Hindlimb muscle (tissue), 1 donor: ENCODE measurements at places on chromosomes 13 and 19. TPM values are rescaled to one million over a fixed set of nuclear protein-coding genes. Genes with fewer than 3 reads are reported as not detected.

RDH13 gene
- 14.5 TPM for polyA plus RNA-seq

SMARCA4 gene
- polyA plus RNA-seq: 107 TPM

CEACAM7 gene
- not detected for polyA plus RNA-seq

GALP gene
- not detected for polyA plus RNA-seq

IZUMO2 gene
- not detected for polyA plus RNA-seq

JSRP1 gene
- 111 TPM for polyA plus RNA-seq

PCDH8 gene
- polyA plus RNA-seq: 1.1 TPM

PRR22 gene
- 2.3 TPM for polyA plus RNA-seq

GRCh38 chr13:84648069-84648640 is 765.9 kb upstream of the SLITRK1 start:
- DNase-seq: no peak

DNA sequence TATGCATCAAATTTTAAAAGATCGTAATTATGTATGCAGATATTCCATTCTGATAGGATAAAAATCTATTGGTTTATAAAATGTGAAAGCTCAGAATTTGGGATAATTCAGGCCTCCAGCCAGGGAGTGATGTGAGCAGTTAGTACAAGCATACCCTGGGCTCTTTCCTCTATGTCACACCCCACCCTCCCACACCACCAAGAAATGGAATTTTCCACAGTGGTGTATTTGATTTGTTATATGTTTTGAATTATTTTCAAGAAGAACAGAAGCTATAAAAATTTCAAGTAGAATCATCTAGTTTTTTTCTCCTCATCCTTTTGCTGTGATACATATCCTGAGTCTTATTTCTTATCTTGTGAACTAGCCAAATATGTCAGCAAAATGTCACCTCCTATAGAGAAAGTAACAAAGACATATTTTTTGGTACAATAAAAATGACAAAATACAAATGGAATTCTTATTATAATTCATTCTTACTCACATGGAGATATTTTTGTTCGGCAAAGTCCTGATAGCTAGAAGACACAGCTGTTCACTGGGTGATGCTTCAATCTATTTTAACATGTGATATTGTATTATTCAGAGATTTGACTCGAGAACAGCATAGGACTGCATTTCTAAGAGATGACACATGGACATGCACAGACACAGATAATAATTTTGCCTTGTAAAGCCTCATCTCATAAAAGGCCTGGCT is 61.2 kb upstream of the FRY start:
- DNase-seq: no peak

- no peak for DNase-seq
Observed at GRCh38 chr13:75418997-75419396, 63.0 kb downstream of the TBC1D4 start.

DNA sequence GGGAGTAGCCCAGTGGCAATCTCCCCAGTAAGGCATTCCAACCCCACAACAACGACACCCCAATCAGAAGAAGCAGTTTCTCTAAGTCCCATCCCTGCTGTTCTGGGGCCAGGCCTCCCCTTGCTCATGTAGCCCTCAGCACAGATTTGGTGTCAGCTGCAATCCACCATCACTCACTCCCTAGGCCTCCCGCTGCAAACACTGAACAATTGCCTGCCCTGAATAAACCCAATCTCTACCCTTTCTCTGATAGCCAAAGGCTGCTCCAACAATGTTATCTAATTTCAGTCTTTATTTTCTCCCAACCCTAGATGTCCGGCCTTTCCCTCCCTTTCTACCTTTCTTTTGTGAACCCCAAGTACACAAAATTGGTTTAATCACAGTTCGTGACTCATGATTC is 5.6 kb upstream of the SOX21 start:
- no peak for DNase-seq

GRCh38 chr13:72536714-72537394 is 190.6 kb downstream of the MZT1 start:
- DNase-seq: peak; percentile 11

DNA sequence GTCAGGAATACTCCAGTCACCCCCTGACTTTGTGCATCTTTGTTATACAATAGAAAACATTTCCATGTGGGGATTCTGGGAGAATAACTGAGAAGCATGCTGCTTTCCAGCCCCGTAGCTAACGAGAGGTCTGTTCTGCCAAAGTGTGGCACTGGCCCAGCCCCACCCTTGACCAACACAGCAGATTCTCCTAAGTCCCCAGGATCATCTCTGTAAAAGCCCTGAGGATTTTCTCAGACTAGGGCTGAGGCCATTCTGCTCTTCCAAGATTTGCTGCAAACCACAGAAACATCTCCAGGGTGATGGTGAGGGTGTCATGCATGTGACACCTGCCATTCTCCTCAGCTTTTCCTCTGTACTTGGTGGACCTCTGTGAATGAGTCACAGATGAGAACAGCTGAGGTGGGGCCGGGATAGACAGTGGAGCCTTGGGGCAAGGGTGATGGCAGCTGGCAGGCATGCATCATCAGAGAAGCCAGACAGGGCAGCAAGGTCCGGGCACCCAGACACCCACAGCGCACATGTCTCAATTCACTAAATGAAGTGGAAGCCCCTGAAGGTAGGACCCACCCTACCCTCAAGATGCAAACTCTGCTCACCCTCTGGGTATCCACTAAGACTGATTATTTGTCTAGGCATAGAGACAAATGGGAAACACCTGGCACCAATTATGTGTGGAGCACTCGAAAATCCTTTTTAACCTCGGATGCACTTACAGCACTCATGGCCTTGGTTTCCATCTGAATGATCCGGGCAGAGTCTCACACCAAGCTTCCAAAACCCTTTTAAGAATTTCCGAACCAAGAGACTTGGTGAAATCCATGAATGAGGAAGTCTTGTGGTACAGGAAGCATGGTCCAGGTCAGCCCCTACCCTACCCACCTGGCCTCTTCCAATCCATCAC is 20.1 kb upstream of the DOCK9 start:
- no peak for DNase-seq

- DNase-seq: peak; percentile 19
Observed at GRCh38 chr13:99124794-99125316, 75.8 kb upstream of the UBAC2 start.

DNA sequence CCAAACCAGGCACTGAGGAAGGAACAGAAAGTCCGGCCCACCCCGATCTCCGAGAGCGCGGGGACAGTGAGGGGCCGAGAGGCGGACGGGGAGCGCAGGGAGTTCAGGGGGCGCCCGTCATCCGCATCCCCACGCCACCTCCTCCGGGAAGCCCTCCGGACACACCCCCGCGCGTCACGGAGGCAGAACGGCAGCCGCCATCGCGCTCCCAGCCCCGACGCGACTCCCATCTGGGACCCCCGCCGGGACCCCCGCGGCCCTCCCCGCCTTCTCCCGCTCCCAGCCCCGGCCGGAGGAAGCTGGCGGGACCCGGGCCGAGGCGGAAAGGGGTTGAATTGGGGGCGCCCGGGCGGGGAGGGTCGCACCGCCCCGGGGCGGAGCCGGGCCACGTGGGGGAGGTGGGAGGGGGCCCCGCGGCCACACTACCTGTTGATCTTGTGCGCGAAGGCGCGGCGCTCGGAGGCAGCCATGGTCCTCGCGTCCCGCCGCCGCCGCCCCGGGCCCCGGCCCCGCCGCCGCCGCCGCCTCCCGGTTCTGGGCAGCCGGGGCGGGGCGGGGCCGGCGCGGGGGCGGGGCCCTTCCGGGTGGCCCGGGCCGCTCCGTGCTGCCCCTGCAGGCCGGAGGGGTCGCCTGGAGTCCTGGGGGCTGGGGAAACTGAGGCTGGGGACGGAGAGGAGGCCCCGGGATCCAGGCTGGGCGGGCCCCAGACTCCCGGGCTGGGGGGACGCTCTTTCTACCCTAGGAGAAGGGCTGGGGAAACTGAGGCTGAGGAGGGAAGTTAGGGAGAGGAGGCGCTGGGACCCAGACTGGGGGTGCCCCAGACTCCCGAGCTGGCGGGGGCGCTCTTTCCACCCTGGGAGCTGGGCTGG is at the start of gene DOCK6:
TSS of gene DOCK6 (minus strand) at position 554 of the 869 bp plus-strand sequence. CDS start at position 470, 84 bp downstream.
- no peak for DNase-seq

DNA sequence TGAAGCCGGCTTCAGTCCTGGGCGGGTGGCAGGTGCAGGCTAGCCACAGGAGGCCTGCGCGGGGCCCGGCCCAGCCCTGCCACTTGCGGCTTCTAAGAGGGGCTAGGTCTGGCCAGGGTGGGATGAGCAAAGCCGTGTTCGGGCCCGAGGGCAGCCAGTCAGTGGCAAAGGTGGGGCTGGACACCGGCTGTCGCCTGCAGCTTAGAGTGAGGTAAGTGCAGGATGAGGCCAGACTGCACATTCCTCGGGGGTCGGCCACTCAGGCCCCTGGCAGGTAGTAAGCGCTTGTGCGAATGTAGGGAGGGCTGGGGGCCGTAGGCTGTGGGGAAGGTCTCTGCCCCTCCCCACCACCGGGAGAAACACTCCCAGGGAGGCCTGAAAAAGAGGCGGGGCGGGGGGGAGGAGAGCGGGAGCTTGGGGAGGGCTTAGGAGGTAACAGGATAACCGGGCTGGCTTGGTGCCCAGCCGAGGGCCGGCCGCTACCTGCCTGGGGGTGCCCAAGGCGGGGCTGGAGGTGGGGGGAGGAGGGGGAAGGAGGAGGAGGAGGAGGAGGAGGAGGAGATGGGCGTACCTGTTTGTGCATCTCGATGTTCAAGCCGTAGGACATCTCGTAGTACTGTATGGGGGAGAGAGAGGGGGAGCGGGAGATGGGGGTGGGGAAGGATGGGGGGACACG is 6.4 kb downstream of the TLE5 start:
- DNase-seq: no peak

DNA sequence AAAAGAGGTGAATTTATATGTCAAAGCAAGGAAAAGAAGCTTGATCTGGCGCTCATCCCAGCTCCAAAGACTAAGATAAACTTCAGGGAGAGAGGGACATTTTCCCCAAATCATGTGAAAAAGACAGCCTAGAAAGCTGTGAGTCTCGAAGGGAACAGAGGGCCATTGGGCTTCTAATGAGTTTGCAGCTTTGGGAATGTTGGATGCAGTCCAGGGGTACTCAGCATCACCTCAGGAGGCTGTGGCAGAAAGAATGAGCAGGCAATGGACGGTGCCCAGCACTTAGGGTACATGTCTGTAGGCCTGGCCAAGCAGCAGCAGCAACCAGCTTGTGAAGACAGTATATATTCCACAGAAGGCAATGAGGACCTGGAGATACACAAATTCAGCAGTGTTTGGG is 25.7 kb upstream of the WASF3 start:
- DNase-seq: no peak

DNA sequence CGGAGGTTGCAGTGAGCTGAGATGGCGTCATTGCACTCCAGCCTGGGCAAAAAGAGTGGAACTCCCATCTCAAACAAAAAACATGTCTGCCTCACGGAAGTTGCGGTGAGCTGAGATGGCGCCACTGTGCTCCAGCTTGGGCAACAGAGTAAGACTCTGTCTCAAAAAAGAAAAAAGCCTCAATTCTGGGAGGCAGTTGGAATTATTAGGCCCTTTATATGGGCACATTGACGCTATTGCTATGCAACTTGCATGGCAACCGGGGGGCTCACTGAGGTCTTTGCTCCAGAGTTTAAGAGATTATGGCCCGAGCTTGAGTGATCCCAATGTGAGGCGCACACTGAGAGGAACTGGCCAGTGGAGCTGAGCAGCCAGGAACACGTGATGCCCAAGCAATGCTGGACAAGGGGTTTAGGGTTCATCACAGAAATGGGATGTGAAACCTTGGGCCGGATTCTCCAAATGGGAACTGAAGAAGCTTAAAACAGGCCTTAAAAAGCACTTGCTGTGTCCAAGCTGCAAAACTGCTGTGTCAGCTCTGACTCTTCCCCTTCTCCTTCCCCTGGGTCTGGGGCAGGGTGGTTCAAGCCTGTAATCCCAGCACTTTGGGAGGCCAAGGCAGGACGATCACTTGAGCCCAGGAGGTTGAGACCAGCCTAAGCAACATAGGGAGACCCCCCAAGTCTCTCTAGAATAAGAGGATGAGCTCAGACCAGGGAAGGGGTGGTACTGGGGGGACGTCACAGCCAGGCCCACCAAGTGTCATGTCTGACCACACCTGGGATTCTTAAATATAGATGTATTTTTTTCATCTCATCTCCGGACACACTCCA is 2.5 kb downstream of the FTL start:
- DNase-seq: peak; percentile 45

- no peak for DNase-seq
Observed at GRCh38 chr13:83100237-83100636, 782.0 kb downstream of the SLITRK1 start.

DNA sequence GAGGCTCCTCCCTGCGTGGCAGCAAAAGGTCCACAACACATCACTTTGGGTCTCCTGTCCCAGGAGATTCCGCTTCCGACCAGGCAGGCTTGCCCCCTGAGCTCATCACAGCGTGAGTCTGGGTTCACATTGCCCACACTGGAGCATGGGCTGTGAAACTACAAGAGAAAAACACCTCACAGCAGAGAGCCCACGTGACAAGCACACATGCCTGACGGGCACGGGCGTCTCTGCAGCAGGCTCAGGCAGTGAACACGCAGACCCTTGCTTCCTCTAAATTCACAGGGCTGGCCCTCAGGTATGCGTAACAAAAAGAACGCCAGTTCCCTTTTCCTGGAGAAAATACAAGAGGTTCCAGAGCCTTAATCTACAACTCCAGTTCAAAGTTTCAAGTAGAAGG is 41.9 kb downstream of the RASA3 start:
- DNase-seq: no peak

DNA sequence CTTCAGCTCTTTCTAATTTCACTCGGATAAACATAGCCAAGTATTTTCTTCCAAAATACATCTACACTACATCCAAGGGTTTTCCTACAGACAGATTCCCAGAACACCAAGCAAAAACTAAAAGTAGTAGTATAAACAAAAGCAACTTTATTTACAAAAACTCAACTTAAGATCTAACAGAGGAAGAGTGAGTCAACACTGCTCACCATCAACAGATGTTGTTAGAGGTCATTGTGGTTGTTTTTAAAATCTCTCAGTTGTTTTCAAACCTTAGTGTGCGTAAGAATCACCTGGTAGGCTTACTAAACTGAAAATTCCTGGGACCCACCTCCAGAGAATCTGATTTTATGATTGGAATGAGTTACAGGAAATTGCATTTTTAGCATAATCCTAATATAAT is 631.7 kb upstream of the SGCG start:
- DNase-seq: no peak

GRCh38 chr13:78820541-78820940 is 161.6 kb upstream of the OBI1 start:
- DNase-seq: no peak

DNA sequence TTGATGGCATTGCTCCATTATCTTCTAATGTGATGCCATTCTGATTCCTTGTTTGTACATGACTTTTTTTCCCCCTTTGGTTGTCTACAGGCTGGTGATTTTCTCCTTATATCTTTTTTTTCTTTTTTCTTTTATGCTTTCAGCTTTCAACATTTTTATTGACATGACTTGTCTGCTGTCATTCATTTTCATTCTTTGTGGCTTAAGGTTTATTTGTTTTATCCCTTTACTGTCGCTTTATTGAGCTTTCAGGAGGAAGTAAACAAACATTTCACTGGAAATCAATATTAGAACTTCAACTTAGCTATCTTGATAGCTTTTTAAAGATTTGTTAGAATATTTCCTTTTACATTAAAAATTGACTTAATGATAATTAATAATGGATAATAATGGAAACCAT is 9.7 kb downstream of the ITM2B start:
- no peak for DNase-seq

- no peak for DNase-seq
Observed at GRCh38 chr13:42946927-42947326, 45.1 kb downstream of the EPSTI1 start.

- no peak for DNase-seq
Observed at GRCh38 chr19:5149508-5149907, 180.6 kb downstream of the KDM4B start.
